Activated naive CD8-positive, alpha-beta T cell treated with anti-CD3 and anti-CD28 coated beads, Interleukin-2, amount 50 U/mL, for 24 hours (primary cell): ENCODE measurements at places on chromosomes 4 and X.

- DNase-seq, result no peak
Measured at GRCh38 chr4:138311771-138312535, 69.8 kb upstream of the SLC7A11 start.

- DNase-seq, result no peak
Measured at GRCh38 chr4:147318586-147318985, 162.3 kb upstream of the EDNRA start.

DNA sequence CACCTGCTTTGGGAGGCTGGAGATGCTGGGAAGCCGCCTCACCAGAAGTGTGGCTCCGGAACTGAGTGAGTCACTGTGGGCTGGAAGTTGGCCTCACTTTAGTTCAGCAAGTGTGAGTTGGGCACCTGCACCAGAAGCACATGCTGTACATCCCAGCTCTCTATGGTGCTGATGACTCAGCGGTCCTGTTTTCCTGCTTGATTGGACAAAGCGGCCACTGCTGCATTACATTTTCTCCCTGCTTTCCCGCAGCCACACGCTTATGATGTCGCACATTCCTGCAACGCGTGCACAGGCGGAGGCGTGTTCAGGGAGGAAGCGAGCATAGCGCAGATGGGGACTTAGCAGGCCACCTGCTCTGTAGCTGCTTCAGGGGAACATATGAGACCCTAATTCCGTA, 26.7 kb upstream of the CLDN34 start:
- no peak for DNase-seq

- DNase-seq, result no peak
Measured at GRCh38 chr4:94244087-94244828, 36.6 kb downstream of the SMARCAD1 start.

- no peak for DNase-seq
Measured at GRCh38 chr4:114907568-114907967, 205.9 kb downstream of the NDST4 start.
